ENCODE measurements at places on chromosomes 16 and 17.

GRCh38 chr16:56793492-56793891 lies 63.6 kb downstream of the NUP93 start:
- no peak for DNase-seq

- DNase-seq = no peak
Measured at GRCh38 chr17:37708616-37709212, 36.1 kb downstream of the HNF1B start.

DNA sequence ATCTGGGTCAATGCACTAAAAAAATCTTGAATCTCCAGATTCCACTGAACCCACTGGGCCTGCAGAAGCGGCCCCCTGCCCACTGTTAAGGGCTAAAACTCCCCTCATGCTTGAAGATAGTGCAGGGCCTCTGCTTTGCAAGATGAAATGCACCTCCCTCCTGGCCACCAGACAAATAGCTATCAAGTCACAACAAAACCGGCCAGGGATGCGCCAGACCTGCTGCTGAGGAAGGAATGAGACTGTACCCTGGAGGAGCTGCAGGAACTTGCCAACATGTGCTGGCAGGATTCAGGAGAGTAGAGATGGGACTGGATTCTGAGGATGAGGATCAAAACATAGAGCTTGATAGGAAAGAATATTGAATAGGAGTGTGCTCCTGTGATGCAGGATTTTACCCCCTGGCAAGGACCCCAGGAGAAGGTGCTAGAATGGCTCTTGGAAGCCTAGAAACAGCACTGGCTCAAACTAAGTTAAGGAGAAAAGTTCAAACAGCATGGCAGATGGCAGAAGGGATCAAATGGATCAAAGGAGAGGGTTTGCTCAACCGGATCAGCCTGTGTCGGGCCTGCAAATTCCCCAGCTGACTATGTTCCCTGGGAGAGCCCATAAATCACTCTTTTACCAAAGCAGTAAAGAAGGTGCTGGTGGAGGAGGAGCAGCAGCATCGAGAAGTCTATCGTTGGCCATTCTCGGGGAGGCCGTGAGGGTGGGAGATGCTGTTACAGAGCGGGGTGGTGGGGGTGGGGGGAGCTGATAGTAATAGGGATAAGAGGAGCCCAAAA lies 27.2 kb upstream of the XYLT2 start:
- DNase-seq = no peak

DNA sequence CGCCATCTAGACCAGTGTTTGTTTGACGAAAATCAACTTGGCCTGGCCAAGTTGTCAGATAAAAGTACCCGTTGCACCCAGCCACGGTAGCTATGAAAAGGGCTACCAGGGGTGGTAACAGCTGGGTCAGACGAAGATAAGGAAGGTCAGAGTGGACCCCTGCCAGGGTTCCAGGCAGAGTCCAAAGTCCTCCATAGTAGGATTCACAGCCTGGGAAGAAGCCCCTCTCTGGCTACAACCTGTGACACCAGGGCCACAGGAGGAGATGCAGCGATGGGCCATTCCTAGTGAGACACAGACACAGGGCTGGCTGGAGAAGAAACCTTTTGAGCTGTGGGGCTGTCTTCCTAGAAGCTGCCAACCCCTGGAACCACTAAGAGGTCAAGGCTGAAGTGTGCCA lies 39.3 kb downstream of the MEAK7 start:
- peak; percentile 22 for DNase-seq

GRCh38 chr17:81080019-81080418 lies 45.1 kb downstream of the BAIAP2 start:
- no peak for DNase-seq

DNA sequence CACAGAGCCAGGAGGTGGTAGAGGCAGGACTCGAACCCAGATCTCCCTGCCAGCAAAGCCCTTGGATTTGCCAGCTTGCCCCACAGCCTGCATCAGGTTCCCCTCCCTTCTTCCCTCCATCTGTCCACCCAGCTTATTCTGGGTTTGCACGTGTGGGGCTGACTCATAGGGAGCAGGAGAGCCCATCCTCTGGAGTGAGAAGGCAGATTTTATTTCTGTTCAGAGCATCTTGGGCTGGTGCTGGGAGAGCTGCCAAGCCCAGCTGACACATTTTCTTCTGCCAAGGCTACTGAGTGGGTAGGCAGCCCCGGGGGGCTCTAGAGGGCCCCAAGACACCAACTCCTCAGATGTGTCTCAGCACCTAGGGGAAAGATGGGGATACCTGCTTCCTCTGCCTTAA lies 106.3 kb upstream of the CRHR1 start:
- no peak for DNase-seq

GRCh38 chr17:3036800-3037199 lies 26.6 kb downstream of the OR1D5 start:
- no peak for DNase-seq

- DNase-seq = no peak
Measured at GRCh38 chr16:78005881-78006280, 16.5 kb upstream of the CLEC3A start.

DNA sequence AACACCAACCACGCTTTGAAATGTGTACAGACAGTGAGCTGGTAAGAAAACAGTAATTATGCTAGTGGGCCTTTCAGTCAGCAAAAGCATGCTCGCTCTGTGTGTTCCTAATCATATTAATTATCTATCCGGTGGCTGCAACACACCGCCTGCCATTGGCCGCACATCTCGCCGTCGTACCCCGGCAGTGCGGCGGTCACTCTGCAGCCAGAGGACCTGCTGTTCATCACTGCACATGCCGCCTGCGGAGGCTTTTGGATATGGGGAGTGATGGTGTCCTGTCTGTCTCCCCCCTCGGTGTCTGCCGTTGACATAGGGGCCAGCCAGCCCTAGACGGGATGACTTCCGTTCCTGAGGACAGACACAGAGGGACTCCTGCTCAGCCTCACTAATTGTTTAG lies 68.5 kb downstream of the RPA1 start:
- no peak for DNase-seq

GRCh38 chr16:48409839-48410632 lies 24.8 kb upstream of the SIAH1 start:
- DNase-seq = no peak

GRCh38 chr17:8995711-8996110 lies 25.6 kb upstream of the NTN1 start:
- peak; percentile 77 for DNase-seq

All from H9 (cell line).